ENCODE measurements at places on chromosomes 3 and 15.

DNA sequence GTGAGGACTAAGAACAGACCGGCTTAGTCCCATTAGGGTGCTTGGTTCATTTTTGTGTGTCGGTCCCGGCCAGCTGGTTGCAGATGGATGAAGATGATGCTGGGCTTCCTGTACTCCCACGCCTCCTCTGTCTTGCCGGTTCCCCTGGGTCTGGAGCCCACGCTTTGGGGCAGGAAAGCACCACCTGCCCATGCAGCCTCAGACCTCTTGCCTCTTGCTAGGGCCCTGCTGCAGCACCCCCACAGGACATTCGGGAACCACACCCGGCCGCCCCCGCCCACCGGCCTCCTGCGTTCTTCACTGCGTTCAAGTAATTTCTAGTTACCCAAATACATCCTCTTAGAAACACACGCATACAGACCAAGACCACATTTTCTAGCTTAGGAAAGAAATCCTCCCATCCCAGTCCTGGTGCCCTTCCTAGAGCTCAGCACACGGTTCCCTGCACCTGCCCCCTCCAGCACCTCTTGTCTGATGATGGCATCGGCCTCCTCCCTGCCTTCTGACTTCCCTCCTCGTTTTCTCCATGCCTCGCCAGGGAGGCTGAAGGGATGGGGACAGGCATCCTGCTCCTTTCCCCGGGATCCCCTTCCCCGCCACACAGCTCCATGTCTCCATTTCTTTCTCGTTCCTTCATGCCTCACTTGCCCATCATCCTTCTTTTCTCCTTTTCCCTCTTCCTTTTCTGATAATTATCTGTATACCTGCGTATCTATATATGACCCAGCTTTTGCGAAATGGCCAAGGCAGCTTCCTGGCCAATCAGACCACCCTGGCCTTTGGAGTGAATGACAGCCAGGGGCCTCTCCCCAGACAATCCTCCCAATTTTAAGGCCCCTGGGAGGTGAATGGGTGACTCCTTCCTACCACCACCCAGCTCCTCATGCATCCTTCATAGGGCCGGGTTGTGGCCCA, 30.9 kb downstream of the FAM3D start:
- no peak for DNase-seq

DNA sequence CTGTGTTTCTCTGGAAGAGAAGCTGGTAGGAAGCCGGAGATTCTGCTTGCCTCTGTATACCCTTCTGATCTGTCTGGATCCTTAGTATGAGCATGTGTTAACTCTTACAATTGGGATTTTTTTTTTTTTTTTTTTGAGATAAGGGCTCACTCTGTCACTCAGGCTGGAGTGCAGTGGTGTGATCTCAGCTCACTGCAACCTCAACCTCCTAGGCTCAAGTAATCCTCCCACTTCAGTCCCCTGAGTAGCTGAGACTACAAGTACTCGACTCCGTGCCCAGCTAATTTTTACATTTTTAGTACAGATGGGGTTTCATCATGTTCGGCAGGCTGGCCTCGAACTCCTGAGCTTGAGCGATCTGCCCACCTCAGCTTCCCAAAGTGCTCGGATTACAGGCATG, 44.5 kb downstream of the RPN1 start:
- no peak for DNase-seq

DNA sequence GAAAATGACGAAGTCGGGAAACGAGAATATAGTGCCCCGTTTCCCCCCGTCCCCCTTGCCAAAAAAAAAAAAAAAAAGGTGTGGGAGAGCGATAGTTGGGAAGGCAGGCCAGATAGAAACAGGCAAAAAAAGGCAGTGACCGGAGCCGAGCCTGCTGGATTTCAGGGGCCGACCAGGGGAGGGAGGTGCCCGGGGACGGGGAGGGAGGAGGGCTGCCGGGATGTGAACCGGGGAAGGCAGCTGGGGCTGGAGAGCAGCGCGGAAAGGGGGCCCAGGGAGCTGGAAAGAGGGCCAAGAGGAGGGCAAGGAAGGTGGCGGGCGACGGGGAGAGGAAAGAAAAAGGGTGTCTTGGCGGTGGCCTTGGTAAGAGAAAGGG, 837 bp downstream of the LRRN1 start:
- peak; percentile 66 for DNase-seq

DNA sequence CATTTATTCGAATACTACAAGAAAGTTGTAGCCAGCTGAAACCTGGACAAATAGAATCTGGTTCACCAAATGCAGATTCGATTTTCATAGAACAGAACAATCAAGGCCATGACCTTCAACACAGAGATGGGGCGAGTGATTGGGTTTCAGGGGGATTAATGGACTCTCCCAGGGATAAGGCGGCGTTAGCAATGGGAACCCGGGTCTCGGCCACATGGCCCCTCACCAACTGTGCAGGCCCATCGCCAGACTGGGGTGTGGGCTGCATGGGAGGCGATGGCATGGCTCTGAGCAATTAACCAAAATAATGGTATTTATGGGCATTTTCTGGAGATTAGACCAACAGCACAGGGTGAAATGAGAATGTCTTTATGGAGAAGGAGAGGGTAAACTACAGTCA, 34.2 kb downstream of the VGLL4 start:
- DNase-seq: no peak

GRCh38 chr3:9903238-9903624, 583 bp downstream of the IL17RE start:
- no peak for DNase-seq

- DNase-seq: no peak
Observed at GRCh38 chr15:69885173-69885955, 212.4 kb downstream of the TLE3 start.

- no peak for DNase-seq
Observed at GRCh38 chr3:67854663-67855062, 200.3 kb upstream of the SUCLG2 start.

- no peak for DNase-seq
Observed at GRCh38 chr15:58165661-58166060, 27.5 kb downstream of the AQP9 start.

- DNase-seq: no peak
Observed at GRCh38 chr15:86915811-86916331, 836.2 kb downstream of the AGBL1 start.

GRCh38 chr15:48730506-48730905, 80.4 kb downstream of the CEP152 start:
- DNase-seq: no peak

DNA sequence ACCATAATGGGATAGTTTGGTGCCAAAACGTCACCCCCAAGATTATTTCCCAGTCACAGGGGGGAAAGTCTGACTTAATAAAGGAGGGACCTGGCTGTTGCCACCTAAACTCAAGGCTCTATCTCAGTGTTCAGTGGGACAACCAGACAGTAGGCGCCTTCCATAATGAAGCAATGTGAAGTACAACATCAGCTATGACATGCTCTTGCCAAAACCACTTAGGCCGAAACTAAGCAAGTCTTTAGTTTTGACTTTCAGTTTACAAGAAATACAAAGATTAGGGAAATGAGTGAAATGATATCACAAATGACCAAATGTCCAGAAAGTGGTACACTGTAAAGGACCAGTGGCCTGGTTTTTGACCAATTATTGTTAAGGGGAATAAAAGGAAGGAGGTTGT, 32.9 kb downstream of the SOX14 start:
- DNase-seq: no peak

DNA sequence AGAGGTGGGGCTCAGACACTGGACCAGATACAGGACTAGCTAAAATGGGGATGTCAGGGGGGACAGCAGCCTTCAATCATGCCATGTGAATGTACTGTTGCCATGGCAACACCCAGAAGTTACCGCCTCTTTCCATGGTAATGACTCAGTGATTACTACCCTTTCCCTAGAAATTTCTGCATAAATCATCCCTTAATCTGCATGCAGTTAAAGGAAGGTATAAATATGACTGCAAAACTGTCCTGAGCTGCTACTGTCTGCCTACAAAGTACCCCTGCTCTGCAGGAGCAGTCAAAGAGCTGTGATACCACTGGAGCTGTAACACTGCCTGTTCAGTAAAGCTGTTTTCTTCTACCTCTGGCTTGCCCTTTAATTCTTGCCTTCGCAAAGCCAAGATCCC, 168.2 kb downstream of the PEAK1 start:
- DNase-seq: no peak

- DNase-seq: no peak
Observed at GRCh38 chr3:42533161-42533897, 30.9 kb downstream of the VIPR1 start.

DNA sequence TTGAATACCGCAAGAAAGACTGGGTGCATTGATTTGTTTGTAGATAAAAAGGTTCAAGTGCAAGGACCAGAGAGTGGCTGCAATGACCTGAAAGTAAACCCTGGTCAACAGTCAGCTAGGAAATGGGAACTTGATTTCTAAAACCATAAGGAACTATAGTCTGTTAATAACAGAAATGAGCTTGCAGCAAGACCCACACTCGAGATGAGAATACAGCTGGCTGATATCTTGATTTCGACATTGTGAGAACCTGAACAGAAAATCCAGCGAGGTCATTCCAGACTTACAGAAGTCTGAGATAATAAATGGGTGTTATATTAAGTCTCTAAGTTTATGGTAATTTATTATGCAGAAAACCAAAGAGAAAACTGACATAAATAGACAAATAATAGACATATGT, 177.3 kb downstream of the NFKBIZ start:
- DNase-seq: no peak

DNA sequence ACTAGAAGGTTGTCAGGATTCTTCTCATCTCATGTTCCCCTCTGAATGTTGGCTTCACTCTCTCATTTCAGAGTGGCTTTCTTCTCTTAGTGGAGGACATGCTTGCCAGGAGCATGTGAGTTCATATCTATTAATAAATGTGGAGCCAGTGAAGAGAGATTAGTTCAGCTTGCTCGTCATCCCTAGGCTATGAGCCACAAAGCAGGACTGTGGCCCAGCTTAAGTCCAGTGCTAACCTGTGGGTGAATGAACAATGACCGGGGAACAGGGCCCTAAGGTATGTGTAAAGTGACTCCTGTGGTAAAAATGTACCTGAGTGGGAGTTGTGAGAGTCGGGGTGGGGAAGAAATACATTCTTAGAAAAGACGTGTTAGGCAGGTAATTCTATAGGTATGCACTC, 96.9 kb upstream of the TBL1XR1 start:
- peak; percentile 77 for DNase-seq

- no peak for DNase-seq
Observed at GRCh38 chr3:115187149-115187757, 40.2 kb upstream of the ZBTB20 start.

- DNase-seq: no peak
Observed at GRCh38 chr3:126656371-126657134, 1.6 kb upstream of the TXNRD3 start.

- DNase-seq: no peak
Observed at GRCh38 chr3:15099364-15100098, 583 bp upstream of the RBSN start.

- no peak for DNase-seq
Observed at GRCh38 chr3:53731934-53732624, 114.1 kb downstream of the CHDH start.
